ENCODE measurements at places on chromosomes 6 and 20.

DNA sequence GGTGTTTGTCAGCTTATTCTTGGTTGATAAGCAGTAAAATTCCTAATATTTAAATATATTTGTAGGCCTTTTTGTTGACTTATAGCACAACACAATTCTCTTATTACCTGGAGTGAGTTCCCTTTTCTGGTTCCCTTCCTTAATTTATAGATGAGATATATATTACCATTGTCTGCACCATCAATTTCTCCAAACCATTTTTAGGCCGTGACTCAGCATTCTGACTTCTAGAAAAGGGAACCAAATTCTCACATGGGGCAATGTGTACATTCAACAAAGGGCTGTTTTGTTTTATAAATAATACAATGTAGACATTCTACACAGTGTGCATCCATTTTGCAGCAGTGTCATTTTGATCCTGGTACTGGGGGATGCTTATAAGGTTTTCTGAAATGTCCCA is 52.8 kb downstream of the NCOA7 start:
- DNase-seq = no peak

- DNase-seq = no peak
These were observed 75.4 kb downstream of the ELOVL5 start for GRCh38 chr6:53273370-53273769.

- DNase-seq = no peak
These were observed 84.7 kb upstream of the SALL4 start for GRCh38 chr20:51886891-51887608.

DNA sequence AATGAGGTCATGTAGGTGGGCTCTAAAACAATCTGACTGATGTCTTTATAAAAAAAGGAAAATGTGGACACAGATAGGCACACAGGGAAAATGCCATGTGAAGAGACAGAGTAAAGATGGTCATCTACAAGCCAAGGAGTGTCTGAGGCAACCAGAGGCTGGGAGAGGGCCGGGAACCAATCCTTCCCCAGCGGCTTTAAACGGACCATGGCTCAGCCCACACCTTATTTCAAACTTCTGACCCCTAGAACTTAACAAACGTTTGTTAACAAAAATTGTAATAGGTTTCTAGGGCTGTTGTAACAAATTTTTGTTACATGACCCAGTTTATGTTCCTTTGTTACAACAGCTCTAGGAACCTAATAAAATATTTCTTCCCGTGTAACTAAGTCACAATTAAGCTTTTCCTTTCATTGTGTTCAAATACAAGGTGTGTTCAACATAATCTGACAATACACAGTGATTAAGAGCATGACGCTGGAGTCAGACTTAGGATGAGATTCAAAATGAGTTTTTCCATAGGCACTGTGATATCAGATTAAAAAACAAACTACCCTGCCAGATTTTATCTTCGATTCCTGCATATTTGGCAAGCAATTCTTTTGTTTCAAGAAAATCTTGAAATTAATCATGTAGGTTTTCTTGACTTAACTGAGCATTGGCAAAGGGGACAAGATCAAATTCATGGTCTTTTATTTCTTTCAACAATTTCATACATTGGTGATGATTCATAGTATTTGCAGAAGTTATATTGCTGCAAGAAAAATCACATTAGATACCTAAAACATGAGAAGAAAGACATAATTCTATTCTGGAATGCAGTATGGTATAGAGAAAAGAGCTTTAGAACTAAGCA is 169.5 kb upstream of the RIPOR2 start:
- DNase-seq = no peak

- DNase-seq = no peak
These were observed 34.0 kb downstream of the SLX4IP start for GRCh38 chr20:10469056-10469455.

GRCh38 chr20:22916021-22916842 is 118.9 kb upstream of the SSTR4 start:
- no peak for DNase-seq

GRCh38 chr6:12648171-12648570 is 68.4 kb upstream of the PHACTR1 start:
- no peak for DNase-seq

- no peak for DNase-seq
These were observed 11.6 kb upstream of the MOXD1 start for GRCh38 chr6:132412656-132413498.

DNA sequence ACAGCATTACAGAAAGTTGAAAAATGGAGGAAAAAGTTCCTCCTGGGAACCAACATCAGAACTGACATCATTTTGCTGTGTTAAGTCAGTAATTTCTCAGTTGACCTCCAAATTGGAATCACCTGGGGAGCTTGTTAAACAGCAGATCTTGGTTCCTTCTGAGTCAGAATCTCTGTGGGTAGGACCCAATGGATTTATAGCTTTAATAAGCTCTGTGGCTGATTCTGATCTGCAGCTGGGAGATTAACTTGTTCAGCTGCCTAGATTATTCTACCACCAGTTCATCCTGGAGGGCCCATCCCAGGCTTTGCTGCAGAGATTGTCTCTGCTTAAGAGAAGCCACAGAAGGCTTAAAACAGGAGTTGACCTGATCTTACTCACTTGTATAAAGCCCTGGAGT is 90.7 kb upstream of the POPDC3 start:
- DNase-seq = no peak

GRCh38 chr6:166540631-166541331 is 45.7 kb downstream of the RAMACL start:
- peak; percentile 72 for DNase-seq

GRCh38 chr20:11890331-11891076 is 27.2 kb upstream of the BTBD3 start:
- peak; percentile 1 for DNase-seq

DNA sequence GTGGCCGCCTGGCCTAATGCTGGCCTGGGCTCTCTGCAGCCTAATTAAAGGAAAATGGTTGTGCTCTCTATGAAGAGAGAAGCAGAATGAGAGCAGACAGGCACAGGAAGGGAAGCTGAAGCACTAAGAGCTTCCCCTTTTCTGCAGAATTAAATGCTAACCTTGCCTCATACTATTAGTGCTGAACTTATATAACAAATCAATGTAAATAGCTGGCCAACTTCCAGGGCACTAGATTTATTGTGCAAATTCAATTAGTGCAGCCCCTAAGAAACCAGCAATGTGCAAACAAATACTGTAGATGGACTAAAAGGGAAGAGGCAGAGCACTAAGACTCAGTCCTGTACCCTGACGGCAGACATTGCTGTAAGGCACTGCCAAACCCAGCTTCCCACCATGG is 36.1 kb upstream of the INSM1 start:
- DNase-seq = no peak
